ENCODE measurements at places on chromosomes 2 and 18.

DNA sequence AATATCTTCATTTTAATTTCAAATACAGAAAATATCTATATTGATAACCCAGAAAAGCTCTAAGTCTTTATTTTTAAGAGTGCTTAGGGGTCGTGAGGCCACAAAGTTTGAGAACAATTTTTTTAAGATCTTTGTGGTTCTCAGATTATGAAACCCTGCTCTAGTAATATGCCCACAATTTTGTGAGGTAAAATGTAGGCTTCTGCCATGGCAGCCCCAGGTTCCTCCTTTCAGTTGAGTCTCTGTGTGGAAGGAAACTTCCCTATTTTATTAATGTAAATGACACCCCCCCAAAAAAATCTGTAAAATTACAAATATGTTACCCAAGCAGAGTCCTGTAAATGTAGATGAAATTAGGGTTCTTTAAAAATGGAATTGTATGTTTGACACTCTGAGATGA, 600.5 kb downstream of the SATB2 start:
- no peak for DNase-seq

- no peak for DNase-seq
Observed at GRCh38 chr2:54496920-54497319, 40.8 kb downstream of the SPTBN1 start.

- DNase-seq: no peak
Observed at GRCh38 chr2:158822193-158822592, 27.1 kb downstream of the DAPL1 start.

DNA sequence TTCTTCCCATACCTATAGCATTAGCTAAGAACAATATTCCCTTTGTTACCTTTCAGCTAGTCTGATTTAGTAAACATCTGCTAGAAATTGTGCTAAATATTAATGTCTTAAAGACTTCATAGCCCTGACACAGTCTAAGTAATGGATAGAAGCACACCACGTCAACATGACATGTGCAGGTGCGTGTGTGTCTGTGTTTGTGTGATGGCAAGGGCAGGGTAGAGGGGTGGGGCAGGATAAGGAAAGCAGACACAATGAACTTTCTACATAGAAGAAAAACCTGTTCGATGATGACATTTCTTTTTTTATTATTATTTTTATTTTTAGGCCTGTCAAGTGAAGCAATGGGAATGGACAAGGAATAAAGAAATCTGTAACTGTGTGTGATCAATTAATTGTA, 223.3 kb downstream of the NOL4 start:
- no peak for DNase-seq

DNA sequence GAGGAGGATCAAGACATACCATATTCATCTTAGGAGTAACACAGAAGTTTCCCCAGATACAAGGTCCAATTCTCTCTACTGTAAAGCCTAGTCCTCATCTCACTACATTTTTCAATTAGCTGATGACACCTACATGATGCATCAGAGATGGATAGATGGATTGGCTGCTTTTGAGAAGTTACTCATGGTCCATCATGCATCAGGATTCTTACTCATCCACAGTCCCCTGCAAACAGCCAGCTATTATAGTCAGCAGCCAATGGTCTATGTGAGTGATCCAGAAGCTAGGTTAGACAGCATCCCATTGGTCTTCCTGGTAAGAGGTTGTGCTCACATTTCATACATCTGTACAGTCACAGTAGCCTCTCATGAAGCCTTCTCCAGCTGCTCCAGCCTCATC, 154.5 kb upstream of the NRP2 start:
- DNase-seq: no peak

DNA sequence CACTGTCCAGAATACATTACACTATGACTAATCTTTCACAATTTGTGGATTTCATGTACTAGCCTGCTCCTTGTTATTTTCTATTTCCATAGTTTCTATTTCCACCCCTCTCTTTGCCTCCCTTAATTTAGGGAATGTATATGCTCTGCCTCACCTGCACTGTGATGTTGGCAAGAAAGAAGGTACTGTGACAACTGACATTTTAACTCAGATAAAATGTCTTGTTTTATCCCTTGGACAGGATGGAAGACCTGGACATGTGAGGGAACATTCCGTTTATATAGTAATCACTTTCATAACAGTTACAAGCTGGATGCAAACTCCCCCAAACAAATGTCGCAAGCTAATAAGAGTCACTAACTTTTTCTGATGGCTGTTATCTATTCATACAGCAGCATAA, 21.5 kb upstream of the DSG3 start:
- DNase-seq: no peak

DNA sequence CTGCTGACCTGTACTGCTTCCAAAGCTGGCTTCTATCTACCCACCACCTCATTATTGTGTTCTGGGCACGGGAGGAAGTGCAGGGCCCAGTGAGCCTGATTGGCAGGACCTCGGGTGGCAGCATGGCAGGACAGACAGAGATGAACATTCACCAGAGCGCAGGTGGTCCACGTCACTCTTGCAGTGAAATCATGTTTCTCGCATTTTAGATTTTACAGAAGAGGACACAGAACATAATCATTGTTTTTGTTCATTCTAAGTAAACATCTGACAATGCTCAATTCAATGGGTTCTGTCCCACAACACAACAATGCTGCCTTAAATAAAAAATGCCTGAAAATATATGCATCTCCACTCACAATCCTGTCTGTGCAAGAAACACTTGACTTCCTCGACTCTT, 11.5 kb upstream of the BIN1 start:
- DNase-seq: no peak

DNA sequence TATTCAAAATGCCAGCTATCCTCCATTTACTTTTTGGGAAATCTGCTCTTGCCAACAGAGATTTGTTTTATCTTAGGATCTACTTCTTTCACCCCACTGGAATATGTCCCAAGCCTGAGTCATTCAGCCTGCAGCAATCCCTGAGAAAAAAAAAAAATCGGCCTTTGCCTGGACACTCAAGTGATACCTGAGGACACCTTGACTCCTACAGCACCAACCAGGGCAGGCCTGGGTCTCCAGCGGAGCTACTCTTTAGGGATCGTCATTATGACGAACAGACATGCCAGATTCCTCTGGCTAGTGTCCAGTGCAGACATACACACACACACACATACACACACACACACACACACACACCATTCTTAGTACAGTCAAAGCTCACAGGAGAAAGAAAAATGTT, 2.2 kb upstream of the UGT1A6 start:
- DNase-seq: no peak

GRCh38 chr2:227413371-227413770, 25.6 kb upstream of the SCYGR1 start:
- no peak for DNase-seq

DNA sequence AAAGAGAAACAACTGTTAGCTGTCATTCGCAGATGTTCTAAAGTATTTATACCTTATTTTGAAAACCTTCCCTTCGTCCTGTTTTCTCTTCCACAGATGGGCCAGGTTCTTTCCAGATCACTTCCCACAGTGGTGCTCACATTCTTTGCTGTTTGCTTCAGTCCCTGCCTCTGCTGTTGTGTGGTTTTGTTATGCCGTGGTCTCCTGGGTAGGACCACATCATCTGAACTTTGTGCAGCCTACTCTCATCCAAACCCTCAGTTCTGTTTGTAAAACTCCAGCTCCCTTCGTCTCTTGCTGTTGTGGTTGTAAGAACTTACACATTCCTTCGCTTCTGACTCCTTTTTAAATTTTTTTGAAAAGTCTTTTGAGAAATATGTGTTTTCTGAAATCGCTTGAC, 38.1 kb downstream of the ZNF236 start:
- DNase-seq: no peak

GRCh38 chr2:205914213-205915129, 171.5 kb downstream of the INO80D start:
- DNase-seq: no peak

GRCh38 chr2:215171151-215171550, 32.7 kb upstream of the ABCA12 start:
- peak; percentile 22 for DNase-seq

GRCh38 chr2:12412898-12413305, 303.8 kb upstream of the TRIB2 start:
- DNase-seq: peak; percentile 60

GRCh38 chr2:225479386-225479785, 79.9 kb downstream of the NYAP2 start:
- no peak for DNase-seq

DNA sequence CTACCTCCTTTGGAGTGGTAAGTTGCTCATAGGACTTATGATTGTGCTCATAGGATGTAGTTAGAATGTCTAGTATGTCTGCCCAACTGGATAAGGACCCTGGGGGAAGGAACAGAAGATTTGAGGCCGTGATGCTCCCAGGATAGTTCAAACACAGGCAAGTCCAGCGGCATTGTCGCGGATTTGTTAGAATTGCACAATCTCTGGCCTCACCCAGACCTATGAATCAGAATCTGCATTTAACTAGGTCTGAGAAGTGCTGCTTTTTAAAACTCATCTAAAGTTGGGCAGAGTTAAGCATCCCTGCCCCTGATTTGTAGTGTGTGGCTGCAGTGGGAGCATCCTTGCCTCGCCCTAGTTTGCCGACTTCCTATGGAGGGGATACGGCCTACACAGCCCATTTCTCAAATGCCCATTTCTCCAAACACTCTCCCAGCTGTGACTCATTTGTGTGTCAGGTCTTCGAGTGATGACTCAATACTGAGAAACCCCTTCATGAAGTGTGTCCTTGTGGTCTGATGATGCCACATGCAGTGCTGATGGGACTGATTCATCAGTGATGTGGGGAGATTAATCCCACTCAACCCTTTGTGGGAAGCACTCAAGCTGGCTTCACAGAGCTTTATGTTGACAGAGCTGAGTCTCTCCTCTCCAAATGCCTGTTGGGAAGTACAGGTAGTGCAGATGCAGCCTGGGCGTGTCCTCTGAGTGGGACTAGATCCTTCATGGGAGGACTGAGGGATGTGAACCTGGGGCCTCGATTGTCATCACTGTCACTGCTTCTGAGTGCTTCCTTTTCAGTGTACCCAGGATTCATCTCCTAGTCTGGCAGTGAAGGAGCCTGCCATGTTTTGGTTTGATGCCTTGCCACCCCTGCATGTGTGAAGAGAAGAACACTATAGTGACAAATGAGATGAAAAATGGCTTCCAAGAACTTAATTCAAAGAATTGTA, 18.7 kb downstream of the SMIM21 start:
- DNase-seq: peak; percentile 2

DNA sequence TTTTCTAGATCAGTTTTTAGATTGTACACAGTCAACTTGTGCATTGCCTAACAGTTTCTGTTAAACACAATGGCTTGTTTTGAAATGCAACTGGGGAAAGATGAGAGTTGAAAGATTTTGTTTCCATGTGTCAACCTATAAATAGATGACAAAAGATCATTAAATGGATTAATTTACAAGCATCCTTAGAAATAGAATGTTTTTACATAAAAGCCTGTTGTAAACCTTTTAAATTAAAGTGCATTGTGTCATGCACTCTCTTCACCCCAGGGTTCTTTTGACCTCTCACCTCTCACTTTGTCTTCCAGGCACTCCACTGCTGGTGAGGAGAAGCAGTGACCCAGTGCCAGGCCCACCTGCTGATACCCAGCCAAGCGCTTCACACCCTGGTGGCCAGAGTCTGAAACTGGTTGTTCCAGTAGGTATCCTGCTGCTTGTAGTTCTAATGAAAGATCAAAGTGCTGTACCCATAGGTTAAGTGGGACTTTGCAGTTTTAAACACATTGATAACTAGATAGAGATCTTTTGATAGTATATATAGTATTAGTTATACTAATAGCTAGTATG, 502.1 kb downstream of the PARD3B start:
- no peak for DNase-seq

DNA sequence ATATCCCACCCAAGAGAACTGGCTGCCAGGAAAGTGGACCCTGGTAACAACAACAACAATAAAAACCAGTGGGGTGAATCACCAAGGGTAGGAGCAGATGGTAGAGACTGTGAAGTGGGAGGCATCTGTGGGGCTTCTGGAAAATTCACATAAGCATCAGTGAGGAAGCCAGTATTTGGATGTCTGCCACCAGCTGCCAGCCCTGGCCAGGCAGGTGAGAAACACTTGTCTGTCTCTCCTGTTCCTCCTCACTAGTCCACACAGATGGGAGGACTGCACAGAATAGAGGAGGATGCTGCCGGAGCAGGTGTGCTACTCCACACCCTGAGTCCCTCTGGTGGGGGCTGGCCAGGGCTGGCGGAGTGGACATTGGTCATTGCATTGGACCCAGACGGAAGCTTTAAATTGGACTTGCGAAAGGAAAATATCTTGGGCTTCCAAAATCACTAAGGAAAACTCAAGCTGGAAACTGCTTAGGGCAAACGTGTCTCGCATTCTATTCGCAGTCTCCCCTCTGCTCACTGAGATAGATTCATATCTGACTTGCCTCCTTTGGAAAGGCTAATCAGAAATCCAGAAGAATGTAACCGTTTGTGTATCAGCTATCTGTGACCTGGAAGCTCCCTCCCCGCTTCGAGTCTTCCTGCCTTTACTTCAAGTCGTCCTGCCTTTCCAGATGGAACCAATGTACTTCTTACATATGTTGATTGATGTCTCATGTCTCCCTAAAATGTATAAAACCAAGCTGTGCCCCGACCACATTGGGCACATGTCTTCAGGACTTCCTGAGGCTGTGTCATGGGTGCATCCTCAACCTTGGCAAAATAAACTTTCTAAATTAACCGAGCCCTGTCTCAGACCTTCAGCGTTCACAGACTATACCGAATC, 69.1 kb downstream of the NAB1 start:
- DNase-seq: no peak

DNA sequence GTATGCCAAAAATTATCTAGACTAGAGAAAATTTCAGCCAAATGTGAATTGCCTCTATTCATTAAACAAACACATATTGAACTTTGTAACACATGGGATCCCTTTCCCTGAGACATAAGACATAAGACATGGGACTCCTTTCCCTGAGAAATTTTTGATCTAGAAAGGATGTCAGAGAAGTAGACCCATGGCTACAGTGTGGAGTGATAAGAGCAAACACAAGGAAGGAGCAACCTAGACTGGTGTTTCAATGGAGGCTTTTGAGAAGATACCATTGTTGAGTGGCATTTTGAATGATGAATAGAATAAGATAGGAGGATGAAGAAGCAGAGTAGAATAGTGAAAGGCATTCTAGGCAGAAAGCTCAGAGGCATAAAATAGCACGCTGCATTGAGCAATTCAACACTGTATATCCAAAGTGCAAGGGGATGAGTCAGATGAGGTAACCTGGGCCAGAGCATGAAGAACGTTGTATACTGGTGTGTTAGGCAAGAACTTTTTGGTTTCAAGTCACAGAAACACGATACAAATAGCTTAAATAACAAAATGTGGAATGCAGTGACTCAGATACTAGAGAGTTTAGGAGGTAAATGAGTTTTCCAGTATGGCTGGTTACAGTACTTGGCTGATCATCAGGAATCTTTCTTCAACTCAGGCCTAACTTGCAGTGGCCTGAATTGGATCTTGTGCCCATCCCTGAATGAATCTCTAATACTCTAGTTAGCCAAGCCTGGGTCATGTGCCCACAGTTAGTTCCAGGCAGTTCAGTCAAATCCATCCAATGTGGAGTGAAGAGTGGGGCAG, 129.8 kb upstream of the TANK start:
- DNase-seq: no peak
